ENCODE measurements at places on chromosomes 5 and 9. TPM values are rescaled to one million over a fixed set of nuclear protein-coding genes. Genes with fewer than 3 reads are reported as not detected.
A peak's percentile ranks its signal among the peaks of the same experiment; 100 is the strongest.

Gene TNPO1
- 68.3 TPM for polyA plus RNA-seq

Gene LCN1
- polyA plus RNA-seq, result 0.09 TPM

- peaks cover 73% of the 10 kb centered on the region for H3K4me1 ChIP-seq
- DNase-seq, result peak; percentile 60
- H3K27me3 ChIP-seq, result no peaks in the 10 kb centered on the region
- H3K4me3 ChIP-seq, result no peak overlapping the region
- peak overlapping the region; percentile 73 for H3K27ac ChIP-seq
These were observed 65.2 kb downstream of the TRIO start for GRCh38 chr5:14208071-14209021.

- H3K36me3 ChIP-seq, result peaks cover 10% of the 10 kb centered on the region
- H3K27ac ChIP-seq, result no peak overlapping the region
- no peak overlapping the region for H3K4me3 ChIP-seq
- no peak for DNase-seq
- H3K4me1 ChIP-seq, result peaks cover 5% of the 10 kb centered on the region
These were observed 84.0 kb downstream of the STK10 start for GRCh38 chr5:172104021-172104420.

DNA sequence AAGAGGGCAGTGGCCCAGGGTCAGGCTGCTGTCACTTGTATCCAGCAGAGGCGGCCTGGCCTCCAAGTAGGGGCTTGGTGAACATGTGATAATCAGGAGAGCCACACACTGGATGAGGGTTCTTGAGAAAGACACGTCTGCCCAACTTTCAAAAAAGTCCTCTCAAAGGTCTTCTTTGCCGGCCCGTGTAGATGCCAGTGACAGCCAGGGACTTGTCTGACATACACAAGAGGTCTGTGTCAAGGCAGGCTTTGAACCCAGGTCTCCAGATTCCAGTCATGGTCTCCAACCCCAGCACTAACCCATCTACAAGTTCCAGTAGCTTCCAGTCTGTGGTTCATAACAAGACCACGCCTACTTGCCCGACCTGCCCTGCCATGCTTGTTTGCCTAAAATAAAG is 7.9 kb upstream of the AMBP start:
- H3K36me3 ChIP-seq, result peaks cover 3% of the 10 kb centered on the region
- no peak overlapping the region for H3K4me3 ChIP-seq
- H3K27ac ChIP-seq, result no peak overlapping the region
- H3K4me1 ChIP-seq, result peaks cover 24% of the 10 kb centered on the region

- H3K27ac ChIP-seq, result no peak overlapping the region
- H3K27me3 ChIP-seq, result no peaks in the 10 kb centered on the region
- H3K36me3 ChIP-seq, result no peaks in the 10 kb centered on the region
- peaks cover 6% of the 10 kb centered on the region for H3K4me1 ChIP-seq
These were observed 281.5 kb downstream of the EFNA5 start for GRCh38 chr5:107389130-107389774.

DNA sequence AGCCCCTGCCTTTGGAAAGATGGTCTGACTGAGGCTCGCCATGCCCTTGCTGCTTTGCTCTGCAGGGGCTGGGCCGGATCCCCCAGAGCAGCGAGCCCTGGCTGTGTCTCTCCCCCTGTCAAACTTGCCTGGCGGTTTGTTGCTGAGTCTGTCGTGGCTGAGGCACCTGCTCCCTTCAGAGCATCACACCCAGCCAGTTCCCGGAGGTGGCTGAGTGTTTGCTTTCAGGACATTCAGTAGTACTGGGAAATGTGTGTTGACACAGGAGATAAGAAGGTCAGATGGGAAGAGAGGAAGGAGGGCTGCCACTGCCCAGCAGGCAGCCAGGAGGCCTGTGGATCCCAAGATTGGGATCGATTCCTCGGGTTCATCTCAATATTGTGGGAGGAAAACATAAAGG is 62.9 kb downstream of the GADD45G start:
- DNase-seq, result peak; percentile 60
- H3K27me3 ChIP-seq, result no peaks in the 10 kb centered on the region
- H3K36me3 ChIP-seq, result no peaks in the 10 kb centered on the region
- H3K4me3 ChIP-seq, result no peak overlapping the region

DNA sequence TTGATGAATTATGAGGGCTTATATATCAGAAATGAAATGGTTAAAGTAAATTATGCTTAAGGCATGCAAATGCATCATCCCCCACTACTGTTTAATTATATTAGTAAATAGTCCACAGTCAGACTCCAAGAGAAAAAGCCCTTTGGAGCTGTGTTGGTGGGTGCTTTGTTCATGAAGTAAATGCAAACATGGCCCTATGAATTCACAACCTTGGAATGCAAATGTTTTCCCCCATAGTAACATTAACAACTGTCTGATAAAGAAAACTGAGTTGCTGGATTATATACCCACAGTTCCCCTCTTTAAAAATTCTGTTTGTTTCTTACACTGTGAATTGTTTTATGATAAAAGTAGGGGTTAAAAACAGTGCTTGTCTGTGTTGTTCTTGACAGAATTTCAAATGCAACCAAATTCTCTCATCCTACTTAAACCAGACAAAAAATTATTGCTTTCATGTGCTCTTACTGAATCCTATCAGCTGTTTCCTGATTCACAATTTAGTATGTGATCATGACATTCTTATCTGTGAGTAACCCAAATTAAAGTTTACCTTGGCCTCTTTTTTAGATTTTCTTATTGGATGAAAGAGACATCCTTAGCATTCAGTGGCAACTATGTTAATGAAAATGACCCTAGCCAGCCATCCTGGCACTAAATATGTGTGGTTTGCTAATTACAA is 48.5 kb upstream of the SNCAIP start:
- no peak for DNase-seq
- H3K4me1 ChIP-seq, result no peaks in the 10 kb centered on the region
- no peaks in the 10 kb centered on the region for H3K27me3 ChIP-seq
- H3K36me3 ChIP-seq, result no peaks in the 10 kb centered on the region

GRCh38 chr5:669111-669841 is 23.9 kb downstream of the TPPP start:
- no peaks in the 10 kb centered on the region for H3K27me3 ChIP-seq
- no peak overlapping the region for H3K4me3 ChIP-seq
- H3K27ac ChIP-seq, result no peak overlapping the region

- DNase-seq, result peak; percentile 17
- H3K4me3 ChIP-seq, result peak overlapping the region; percentile 21
- no peaks in the 10 kb centered on the region for H3K36me3 ChIP-seq
- H3K27ac ChIP-seq, result no peak overlapping the region
- peaks cover 55% of the 10 kb centered on the region for H3K27me3 ChIP-seq
- H3K4me1 ChIP-seq, result peaks cover 3% of the 10 kb centered on the region
These were observed 1.3 kb downstream of the KCNN2 start for GRCh38 chr5:114362977-114363761.

GRCh38 chr9:121372239-121373010 is 2.4 kb upstream of the STOM start:
- peaks cover 31% of the 10 kb centered on the region for H3K4me1 ChIP-seq
- H3K4me3 ChIP-seq, result no peak overlapping the region
- no peaks in the 10 kb centered on the region for H3K36me3 ChIP-seq
- peak overlapping the region; percentile 63 for H3K27ac ChIP-seq
- H3K27me3 ChIP-seq, result no peaks in the 10 kb centered on the region
